PC-3 (cell line): ENCODE measurements at places on chromosomes 11 and 22.

DNA sequence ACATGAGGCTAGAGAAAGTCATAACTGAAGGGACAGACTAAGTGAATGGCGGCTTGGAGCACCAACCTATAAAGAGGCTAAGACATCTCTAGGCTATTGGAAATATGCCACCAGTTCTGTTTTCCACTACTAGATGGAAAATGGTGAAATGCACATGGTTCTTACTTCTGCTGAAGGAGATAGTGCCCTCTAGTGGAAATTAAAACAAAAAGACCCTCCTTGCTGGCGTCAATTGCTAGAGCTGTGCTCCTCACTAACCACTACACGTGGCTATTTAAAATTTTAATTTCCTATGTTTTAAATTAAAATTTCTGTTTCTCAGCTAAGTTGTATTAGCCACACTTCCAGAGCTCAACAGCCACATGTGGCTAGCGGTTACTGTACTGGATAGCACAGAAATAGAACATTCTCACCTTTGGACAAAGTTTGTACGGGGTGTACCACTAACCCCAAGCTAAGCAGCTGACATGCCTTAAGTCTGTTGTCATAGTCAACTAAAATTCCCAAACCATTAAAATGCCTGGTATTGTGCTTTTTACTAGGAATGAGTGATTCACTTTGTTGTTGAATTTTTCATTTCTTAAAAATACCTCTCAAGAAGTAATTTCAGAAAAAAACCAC lies 34.1 kb upstream of the CALCA start:
- DNase-seq = peak; percentile 55

GRCh38 chr11:28858076-28858475 lies 749.9 kb downstream of the METTL15 start:
- no peak for DNase-seq

DNA sequence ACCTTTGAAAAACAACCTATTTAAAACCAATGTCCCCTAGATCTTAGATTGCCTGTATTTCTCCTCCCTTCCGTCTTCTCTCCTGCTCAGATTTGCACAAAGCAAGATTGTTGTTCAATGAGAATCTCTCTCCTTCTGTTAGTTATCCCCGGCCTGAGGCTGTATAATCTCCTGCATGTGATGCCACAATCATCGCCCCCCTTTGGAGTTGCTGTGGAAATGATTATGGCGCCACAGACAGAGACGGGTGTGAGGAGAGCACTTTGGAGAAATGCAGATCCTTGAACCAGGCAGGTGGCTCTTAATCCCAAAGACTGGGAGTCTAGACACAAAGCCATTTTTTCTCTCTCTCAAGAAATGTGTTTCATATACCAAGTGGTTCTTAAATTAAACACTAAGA lies 941.3 kb downstream of the OPCML start:
- no peak for DNase-seq

DNA sequence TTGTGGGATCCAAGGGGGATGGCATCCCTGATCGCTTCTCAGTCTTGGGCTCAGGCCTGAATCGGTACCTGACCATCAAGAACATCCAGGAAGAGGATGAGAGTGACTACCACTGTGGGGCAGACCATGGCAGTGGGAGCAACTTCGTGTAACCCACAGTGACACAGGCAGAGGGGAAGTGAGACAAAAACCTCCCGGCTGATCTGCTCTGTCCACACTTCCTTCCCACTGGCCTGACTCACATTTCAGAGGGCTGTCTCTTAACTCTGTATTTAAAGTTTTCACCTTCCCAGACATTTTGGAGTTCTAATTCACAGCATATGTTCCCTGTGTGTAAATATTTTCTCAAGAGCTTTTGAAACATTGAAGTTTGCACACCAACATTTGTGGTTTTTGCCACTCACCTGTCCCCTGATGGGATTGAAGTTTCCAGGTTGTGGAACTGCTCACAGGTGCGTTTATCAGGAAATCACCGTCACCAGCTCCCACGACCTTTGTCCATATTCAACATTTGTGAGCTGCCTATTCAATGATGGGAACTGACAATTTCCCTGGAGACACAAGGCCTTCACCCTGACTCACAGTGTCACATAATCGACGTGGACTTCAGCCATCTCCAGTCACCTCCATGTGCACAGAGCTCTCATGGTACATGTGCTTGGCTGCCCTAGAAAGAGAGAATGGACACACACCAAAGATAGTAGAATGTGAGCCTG lies 99.2 kb downstream of the VPREB1 start:
- no peak for DNase-seq

DNA sequence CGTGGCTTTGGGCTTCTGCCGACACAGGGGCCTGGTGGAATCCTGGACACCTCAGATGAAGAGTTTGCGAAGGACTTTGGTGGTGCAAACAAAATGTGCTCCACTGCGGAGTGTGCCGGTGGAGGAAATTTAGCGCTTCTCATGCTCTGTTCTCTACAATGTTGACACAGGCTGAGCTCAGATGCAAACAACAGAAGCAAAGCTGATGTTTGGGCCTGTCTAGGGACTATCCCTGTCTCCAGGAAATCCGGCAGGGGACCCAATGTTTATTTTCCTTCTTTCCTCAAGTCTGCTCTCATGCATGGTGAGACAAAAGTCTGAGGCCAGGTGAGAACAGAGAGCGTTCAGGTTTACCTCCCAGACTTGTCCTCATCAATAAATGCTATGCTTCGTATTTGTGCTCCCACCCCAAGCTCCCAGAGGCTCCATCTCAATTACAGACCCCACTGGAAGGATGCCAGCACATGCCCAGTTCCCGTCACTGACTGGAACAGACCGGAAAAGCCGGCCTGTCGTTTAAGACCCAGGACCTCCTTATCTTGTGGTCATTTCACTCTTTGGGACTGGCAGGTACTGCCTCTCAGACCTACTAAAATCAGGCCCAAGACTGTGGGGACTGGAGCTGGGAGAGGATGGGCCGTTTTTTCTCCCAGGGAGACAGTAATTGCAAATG lies 105.7 kb upstream of the B3GAT1 start:
- no peak for DNase-seq

GRCh38 chr22:29167032-29167911 lies 38.4 kb upstream of the EMID1 start:
- DNase-seq = no peak

GRCh38 chr11:35363854-35364780 lies 55.2 kb downstream of the SLC1A2 start:
- peak; percentile 87 for DNase-seq

- DNase-seq = no peak
These were observed at the start of gene SPI1 for GRCh38 chr11:47378010-47378835. Gene SPI1 (minus strand): TSS chr11:47378547. CDS start chr11:47378353, 194 bp downstream.

DNA sequence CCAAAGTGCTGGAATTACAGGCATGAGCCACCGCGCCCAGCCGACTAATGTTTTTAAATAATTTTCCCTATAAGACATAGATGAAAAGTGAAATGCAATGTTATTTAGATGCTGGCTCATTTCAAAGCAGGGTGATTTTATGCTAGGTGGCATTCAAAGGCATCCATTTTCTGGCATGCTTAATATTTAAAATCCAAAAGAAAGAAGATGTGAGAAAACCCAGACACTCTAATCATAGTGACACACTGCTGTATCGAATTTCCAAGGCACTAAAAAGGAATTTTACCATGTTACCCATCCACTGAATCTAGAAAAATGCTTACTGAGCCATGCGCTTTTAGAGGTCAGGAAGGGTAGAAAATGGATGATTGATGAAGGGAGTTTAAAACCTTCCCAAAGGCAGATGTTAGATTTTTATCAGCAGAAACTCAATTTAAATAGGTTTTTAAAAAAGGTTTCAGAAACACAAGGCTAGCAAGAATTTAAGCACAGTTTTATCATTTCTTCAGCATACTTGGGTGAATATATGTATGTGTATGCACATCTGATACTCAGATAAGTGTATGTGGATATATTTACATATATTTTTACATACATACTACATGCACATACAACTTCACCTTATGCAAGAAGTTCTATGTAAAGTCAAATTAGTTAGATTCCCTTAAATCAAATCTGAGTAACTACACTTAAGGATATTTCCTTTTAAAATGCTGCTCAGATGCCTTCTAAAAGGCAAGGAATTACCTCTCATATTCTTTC lies 24.1 kb upstream of the CCDC89 start:
- DNase-seq = no peak

GRCh38 chr11:42462558-42463310 lies 849.1 kb upstream of the API5 start:
- peak; percentile 25 for DNase-seq

DNA sequence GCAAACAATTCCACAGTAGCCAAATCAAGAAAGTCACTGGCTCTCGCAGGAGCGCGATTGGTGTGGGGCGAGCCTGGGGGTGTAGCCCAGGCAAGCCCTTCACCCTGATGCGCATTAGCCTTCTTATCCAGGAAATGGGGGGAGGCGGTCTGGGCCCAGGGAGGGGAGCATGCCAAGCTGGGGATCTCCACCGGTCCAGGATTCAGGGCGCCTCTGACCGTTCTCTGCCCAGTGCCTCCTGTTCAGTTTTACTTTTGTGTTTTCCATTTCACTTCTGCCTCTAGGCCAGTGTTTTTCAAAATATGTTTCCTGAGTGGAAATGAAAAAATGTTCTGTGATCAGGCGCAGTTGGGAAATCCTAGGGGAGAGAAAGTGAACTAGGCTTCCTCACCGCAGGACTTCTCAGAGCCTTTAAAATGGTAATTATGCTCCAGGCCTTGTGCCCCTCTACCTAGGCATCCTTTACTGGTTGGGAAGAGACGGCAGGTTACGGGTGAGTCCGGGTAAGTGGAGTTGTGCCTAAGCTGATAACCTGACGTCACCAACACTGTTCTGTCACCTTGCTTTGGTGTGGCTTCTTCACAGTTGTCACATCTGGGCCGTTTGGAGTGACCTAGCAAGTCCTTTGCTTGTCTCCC lies 18.4 kb downstream of the LRP5 start:
- DNase-seq = no peak

GRCh38 chr11:69055598-69056516 lies 7.1 kb downstream of the TPCN2 start:
- no peak for DNase-seq

DNA sequence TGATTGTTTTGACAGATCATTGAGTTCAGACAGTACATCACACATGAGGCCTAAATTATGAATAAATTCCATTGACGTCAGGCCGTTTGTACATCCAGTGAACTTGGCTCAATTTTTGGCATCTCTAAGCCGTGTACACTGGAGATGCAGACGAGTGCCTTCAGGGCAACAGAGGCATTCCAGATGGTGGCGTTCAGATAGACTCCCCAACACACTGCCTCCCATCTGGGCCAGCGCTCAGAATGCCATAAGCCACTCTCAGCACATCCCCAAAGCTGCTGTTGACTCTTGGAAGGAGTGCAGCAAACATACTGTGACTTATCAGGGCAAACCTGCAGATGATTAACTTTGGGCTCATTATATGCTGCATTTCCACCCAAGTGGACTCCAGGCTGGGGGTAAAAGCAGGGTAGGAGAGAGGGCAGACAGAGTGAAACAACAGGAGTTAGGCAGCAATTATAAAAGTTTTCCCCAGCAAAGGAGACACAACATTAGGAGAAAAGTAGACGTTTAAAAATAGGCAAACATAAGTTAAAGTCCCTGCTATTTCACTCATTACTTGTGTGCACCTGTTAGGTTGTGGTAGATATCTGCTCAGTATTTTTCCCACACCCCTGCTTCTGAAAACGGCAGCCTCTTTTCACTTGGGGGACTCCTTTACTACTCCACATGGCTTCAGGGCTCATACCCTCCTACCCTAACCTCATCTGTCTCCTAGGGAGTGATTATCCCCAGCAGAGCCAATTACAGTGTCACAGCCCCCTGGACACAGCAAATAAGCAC lies 60.2 kb upstream of the PDE3B start:
- DNase-seq = no peak

- DNase-seq = no peak
These were observed 500.1 kb downstream of the BRD1 start for GRCh38 chr22:49327411-49328117.

- no peak for DNase-seq
These were observed 173.1 kb upstream of the API5 start for GRCh38 chr11:43138621-43139140.

GRCh38 chr11:72736452-72737069 lies 15.6 kb downstream of the ARAP1 start:
- DNase-seq = peak; percentile 85

DNA sequence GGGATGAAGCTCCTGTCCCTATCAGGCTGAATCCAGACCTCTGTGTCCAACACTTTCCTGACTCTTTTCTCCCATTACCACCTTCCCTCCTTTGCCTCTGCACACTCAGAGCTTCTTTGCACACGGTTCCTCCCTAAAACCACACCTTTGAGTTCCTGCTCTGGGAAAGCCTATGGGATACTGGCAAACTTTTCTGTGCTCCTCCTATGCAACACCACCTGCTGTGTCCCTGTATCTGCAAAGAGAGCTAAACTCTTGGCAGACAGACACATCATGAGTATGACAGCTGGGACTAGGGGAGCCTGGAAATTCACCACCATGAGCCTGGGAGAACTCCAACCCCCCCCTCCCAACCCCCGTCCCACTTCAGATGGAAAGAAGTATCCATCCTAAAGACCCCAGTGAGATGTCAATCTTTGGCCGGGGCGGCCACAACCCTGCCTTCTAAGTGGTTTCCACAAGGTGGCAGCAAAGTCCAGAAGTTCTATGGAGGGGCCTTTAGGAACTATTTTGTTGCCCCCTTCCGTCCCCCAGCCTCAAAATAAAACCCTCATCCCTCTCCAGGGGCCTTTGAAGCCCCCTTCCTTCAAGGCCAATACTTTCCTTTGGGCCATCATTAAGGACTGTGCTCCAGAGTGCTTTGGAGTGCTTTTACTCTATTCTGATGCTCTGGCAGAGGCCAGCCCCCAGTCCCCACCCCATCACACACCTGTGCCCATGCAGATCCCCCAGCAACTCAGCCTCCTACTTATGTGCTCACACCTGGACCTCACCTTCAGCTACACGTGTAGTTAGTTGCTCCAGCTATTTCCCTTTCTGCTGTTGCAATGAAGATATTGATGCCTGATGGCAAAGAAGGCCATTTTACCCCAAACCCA lies 19.4 kb downstream of the HTR3A start:
- DNase-seq = peak; percentile 43

DNA sequence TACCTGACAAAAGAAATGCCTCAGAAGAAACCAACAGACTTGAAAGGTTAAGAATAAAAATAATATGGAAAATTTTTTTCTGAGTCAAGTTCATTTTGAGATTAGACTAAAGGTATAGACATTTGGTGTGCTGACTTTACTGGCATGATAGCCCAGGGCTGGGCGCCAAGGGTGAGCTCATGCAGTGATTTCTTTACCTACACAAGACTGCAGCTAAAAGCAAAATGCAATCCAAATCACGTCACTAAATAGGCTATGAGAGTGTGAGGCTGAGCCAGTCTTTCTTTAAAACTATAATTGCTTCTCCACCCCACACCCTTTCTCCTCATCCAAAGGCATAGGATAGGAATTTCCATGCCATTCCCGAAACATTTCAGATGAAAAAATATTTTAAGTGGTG lies 196.5 kb downstream of the FAM76B start:
- no peak for DNase-seq

- no peak for DNase-seq
These were observed 1.5 kb downstream of the A4GALT start for GRCh38 chr22:42719133-42719532.

DNA sequence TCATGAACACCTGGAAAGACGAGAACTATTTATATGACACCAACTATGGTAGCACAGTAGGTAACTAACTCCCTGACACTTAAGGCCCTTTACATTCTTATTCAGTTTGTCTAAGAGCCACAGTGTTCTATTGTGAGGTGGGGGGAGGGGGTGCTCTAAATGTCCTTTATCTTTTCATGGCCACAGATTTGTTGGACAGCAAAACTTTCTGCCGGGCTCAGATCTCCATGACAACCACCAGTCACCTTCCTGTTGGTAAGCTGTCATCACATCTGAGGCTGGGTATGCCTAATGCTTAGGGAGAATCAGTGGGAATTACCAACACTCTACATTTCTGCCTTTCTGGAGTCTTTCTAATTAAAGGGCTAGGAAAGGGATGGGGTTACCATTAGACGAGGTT lies 30.7 kb downstream of the EHF start:
- peak; percentile 21 for DNase-seq
